Erythroblast (primary cell): ENCODE measurements at places on chromosomes 7 and 10.

- peak; percentile 36 for DNase-seq
These were observed 27.7 kb upstream of the VAX1 start for GRCh38 chr10:117165538-117166417.

DNA sequence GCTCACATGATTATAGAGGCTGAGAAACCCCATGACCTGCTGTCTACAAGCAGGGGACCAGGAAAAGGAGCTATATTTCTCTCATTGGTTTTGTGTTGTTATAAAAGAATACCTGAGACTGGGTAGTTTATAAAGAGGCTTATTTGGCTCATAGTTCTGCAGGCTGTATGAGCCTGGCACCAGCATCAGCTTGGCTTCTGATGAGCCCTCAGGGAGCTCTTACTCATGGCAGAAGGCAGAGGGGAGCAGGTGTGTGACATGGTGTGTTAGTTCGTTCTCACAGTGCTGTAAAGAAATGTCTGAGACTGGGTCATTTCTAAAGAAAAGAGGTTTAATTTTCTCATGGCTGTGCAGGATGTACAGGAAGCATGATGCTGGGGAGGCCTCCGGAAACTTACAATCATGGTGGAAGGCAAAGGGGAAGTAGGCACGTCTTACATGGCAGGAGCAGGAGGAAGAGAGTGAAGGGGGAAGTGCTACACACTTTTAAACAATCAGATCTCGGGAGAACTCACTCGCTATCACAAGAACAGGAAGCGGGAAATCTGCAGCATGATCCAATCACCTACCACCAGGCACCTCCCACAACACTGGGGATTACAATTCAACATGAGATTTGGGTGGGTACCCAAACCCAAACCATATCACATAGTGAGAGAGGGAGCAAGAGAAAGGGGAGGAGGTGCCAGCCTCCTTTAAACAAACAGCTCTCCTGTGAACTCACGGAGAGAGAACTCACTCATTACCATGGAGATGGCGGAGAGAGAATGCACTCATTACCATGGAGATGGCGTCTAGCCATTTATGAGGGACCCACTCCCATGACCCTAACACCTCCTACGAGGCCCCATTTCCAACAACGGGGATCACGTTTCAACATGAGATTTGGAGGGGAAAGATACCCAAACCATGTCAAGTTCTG lies 133.4 kb downstream of the JCAD start:
- DNase-seq, result no peak

- no peak for DNase-seq
These were observed 27.7 kb downstream of the RAMP3 start for GRCh38 chr7:45185028-45185863.

GRCh38 chr10:133474027-133474426 lies 20.3 kb downstream of the SCART1 start:
- no peak for DNase-seq

DNA sequence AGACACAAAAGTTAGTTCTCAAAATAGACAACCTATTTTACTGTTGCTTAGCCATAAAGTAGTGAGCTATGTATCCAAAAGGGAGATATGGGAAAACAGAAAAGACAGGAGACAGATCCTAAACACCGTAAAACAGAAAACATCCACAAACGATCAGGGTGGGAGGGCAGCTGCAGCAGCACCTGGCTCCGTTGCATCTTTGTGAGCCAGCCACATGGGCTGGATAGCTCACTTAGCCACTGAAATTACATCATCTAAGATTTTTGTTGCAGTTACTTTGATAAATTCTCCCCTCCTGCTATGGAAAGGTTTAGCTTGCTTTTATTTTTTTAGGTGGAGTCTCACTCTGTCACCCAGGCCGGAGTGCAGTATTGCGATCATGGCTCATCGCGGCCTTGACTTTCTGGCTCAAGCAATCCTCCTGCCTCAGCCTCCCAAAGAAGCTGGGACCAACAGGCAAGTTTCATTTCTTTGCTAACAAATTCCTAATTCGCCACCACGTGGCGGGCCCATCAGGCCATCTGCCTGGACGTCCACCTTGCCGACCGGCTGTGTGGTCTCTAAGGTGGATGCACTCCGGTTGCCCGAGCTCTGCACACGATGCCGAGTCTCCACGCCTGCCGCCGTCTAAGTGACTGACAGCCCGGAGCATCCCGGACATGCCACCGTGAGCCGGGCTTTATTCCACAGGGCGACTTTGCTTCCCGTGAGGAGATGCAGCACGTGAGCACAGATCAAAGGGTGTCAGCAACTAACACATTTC lies 159.8 kb downstream of the DIP2C start:
- no peak for DNase-seq

DNA sequence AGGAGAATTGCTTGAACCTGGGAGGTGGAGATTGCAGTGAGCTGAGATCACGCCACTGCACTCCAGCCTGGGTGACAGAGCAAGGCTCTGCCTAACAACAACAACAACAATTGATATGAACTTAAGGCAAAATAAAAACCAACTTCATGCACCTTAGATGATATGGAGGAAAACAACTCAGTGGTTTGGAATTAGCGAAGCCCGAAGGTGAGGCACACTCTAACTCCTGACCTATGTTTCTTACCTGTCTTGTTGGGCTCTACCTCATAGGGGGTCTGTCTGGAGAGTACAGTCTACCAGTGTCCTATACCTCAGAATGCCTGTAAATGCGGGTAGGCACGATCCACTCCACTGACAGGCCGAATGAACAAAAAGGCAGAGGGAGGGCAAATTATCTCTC lies 24.3 kb upstream of the COBL start:
- DNase-seq, result no peak

GRCh38 chr7:47572094-47572445 lies 9.8 kb downstream of the TNS3 start:
- no peak for DNase-seq

DNA sequence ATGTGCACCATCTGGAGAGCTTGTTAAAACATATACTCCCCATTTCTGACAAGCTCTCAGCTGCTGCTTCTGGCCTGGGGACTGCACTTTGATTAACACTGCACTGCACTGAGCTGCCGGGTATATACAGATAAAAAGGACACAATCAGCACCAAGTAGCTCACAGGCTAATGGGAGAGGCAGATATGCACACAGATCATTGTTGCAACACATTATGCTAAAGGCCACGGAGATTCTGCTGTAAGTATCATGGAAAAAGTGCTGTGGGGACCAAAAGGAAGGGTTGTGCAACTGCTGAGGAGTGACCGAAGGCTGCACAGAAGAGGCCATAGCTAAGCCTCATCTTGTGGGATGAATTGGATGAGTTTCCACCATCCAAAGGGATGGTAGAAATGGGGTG lies 455.2 kb downstream of the SORCS3 start:
- DNase-seq, result no peak

- no peak for DNase-seq
These were observed 68.9 kb upstream of the NFE2L3 start for GRCh38 chr7:26083113-26083512.
